ENCODE measurements at places on chromosomes 2 and 18.
A peak's percentile ranks its signal among the peaks of the same experiment; 100 is the strongest.

- DNase-seq = no peak
Measured at GRCh38 chr2:197209246-197209645, 101.3 kb downstream of the ANKRD44 start.

GRCh38 chr18:74546751-74547530, 12.6 kb downstream of the CNDP1 start:
- DNase-seq = no peak

GRCh38 chr2:176745543-176746200, 466.9 kb upstream of the HNRNPA3 start:
- DNase-seq = no peak

DNA sequence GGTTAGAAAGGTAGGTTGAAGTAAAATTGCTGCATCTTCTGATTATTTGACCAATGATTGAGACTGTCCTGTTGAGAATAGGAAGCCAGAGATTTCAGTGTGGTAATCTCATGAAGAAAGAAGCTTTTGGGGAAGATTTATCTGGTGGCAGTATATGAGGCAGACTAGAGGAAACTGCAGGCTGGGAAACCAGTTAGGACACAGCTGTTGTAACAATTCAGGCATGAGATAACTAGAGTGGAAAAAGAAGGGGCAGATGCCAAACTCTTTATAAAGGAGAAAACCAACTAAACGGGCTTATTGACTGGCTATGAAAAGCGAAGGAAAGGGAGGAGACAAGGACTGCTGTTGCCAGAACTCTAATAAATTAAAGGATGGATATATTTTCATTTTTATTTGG, 155.6 kb downstream of the TTC27 start:
- DNase-seq = no peak

DNA sequence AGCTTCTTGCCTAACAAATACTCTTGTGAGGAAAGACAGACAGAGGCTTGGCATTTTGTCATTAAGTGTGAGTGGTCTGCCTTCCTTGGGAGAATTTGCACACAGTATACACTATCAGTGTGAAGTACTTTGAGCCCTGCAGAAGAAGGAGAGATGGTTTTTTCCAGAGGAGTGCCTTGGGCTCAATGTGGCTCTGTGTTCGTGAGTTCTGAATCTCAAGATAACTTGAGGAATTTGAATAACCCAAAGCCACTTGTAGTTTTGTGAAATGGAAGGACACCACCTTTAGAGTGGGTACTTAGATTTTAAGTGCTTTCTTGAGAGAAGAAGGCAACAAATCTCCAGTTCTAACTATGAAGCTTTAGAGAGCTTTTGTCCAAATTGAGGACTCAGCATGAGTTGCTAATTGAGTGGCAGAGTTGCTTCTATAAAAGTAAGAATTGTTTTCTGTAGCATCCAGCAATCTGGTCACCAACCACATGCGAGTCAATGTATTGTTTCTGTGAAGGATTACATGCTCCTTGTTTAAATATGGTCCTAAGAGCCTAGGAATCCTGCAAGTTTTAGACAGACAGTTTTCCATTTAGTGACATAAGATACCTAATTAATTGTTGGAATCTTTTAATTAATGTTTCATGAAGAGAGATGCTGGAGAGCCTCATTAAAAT, 68.3 kb downstream of the BABAM2 start:
- no peak for DNase-seq

- DNase-seq = no peak
Measured at GRCh38 chr2:101148777-101149176, 2.4 kb downstream of the TBC1D8 start.

DNA sequence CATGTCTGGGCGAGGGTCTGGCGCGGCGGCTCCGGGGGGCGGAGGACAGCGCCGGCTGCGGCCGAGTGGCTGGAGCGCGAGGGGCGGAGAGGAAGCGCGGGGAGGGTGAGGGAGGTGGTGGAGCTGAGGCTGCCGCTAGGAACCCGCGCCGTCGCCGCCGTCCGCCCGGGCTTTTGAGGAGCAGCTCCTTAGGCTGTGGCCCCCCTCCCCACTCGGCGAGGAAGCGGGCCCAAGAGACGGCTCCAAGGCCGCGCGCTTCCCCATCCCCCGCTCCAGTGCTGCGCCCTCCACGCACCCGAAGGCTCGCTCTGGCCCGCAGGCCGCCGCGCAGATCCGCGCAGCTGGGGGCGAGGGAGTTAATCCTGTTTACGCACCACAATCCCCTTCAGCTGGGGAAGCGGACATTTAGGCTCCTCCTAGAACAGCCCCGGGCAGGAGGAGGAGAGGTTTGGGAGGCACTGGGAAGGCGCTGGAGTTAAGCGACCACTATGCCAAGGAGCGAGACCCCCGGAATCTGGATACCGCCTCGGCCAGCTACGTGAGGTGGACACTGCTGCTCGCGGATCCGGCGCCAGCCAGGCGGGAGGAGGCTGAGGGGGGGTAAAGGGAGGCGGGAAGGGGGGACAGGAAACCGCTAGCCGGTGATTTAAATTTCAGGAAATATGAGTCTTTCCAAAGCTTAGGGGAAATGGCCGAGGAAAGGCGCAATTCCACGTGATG, at the start of gene CNRIP1:
Gene CNRIP1, minus strand, starts transcription at position 552 of the 720 bp plus-strand sequence. Its CDS starts 549 bp downstream, at position 3.
- DNase-seq = no peak

DNA sequence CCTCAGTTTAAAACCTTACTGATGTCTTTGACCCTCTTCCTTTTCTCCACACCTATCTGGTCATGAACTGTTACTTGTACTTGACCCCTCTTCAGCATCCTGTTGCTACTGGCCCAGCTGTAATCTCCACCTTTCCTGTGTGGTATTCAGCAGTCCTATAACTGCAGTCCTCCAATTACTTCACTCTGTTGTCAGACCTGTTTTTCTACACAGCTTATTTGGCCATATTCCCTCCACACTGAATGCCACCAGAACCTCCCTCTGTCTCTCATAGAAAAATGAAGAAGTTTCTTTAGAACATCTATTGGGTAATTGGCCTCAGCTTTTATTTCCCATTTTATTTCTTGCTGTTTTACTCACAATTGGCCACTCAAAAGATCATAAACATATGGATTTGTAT, 155.4 kb downstream of the ASXL3 start:
- DNase-seq = no peak

DNA sequence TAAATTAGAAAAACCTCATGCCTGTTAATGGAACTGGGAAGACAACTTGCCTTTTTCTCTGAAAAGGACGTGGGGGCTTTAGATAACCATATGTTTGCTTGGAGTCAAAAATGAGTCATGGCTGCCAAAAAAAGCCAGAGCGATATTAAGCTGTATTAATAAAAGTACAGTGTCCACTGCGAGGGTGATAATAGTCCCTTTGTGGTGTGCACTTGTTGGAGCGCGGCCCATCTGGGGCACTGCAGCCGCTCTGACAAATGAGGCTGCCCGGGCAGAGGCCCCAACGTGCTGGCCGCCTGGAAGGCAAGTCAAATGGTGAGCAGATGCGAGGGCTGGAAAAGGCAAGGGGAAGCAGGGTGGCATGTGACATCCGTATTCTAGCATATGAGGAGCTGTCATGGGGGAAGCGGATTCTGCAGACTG, 103.3 kb upstream of the NCK2 start:
- DNase-seq = no peak

- DNase-seq = no peak
Measured at GRCh38 chr2:101109451-101110118, 41.6 kb downstream of the TBC1D8 start.

- DNase-seq = no peak
Measured at GRCh38 chr2:216827073-216827720, 32.7 kb downstream of the TNP1 start.

GRCh38 chr2:59779571-59779970, 773.9 kb downstream of the BCL11A start:
- DNase-seq = no peak

GRCh38 chr18:46727177-46727576, 29.7 kb downstream of the ST8SIA5 start:
- no peak for DNase-seq

DNA sequence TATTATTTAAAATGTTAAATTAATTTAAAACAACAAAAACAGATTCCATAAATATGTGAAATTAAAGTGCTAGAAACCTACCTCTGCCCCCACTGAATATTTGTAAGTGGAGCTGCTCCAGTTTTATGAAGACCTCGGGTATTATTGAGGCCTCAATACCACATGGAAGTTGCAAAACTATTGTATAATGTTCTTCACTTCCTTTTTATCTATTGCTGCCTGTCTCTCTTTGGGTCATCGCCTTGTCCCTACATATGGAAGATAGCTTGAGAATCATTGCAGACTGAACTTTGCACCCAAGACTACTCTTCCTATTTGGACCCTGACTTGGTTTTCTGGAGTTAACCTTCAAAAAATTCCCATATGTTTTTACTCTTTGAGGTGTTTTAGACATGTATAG, 212.1 kb upstream of the NETO1 start:
- DNase-seq = no peak

DNA sequence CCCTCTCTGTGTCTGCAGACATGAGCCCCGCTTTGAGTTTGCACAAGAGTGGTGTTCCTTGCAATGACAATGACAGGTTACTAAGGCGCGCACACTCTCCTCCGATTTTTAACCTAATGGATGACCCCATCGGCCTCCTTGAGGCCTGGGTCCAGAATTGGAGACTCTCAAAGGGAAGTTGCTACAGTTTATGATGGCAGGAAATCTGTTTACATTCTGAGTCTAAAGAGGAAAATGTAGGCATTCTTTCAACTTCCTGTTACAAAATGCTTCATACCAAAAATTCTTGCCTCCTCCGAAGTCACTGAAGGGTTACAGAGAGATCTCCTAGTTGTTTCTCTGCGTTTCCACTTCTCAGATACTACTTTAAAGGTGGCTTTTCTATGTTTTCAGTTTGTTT, 225.3 kb upstream of the AGAP1 start:
- DNase-seq = no peak

GRCh38 chr2:112646791-112647689, 1.3 kb downstream of the SLC20A1 start:
- no peak for DNase-seq

- no peak for DNase-seq
Measured at GRCh38 chr18:74311000-74311399, 4.6 kb upstream of the C18orf63 start.

DNA sequence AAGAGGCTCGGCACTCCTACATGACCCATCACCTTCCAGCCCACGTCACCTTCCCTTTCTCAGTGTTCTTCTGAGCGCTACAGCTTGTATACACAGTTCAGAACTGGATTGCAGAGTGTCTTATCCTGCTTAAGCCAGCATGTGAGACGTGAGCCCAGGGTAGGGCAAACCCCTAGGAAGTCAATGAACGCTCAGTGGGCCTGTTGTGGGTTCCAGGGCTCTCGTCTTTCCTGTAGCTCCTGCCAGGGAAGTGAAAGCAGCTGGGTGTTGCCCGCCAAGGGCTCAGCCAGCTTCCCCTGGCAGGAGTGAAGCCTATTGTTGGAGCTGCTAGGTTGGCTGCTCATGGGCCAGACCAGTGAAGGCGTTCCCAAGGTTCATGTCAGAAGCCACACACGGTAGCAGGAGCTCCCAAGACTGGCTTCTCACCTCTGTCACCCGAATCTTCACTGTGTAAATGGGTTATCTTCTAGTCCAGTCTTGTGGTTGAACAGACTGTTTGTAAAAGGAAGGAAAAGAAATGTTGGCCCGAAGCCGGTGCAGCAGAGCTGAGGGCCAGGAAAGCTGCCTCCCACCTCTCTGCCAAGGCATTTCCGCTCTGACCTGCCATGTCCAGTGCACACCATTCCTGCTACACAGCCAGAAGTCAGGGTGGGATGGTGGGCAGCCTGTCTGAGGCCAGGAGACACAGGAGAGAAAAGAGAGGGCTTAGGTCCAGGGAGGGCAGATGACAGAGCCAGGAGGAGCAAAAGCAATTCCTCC, 69.6 kb upstream of the RMDN2 start:
- DNase-seq = peak; percentile 19

GRCh38 chr2:37893327-37893726, 31.8 kb upstream of the RMDN2 start:
- no peak for DNase-seq

GRCh38 chr2:120873958-120874887, 138.6 kb downstream of the GLI2 start:
- no peak for DNase-seq

GRCh38 chr2:172095905-172096625, 6.6 kb downstream of the DLX2 start:
- DNase-seq = no peak

- DNase-seq = no peak
Measured at GRCh38 chr18:28365411-28365831, 188.5 kb upstream of the CDH2 start.

- DNase-seq = no peak
Measured at GRCh38 chr2:217817466-217818292, 185.1 kb downstream of the TNS1 start.

- DNase-seq = no peak
Measured at GRCh38 chr2:186551323-186552050, 38.4 kb upstream of the ITGAV start.

DNA sequence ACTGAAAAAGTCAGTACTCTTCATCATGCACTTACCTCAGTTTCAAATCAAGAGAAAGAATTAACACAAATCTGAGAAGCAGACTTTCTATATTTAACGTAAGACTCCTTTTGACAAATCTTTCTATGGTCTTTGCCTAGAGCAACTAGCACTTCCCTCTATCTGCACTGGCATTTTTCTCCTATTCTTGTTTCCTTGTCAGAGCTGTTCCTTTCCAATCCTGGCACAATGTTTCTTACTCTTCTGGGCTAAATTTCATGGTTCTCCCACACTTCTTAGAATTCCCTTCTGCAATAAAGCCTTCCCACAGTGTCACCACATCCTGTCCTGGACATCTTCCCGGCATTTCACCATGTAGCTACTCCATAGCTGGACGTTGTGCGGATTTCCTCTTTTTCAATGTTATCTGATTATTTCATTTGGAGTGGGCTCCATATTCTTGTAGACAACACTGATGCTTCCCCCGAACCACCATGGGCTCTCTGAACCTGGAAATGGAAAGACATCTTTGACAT, 144.7 kb upstream of the CTNNA2 start:
- DNase-seq = no peak

All from CD4-positive, alpha-beta T cell treated with Interleukin-21 for 1 hour (primary cell).